ENCODE measurements at places on chromosomes 5 and 9.

GRCh38 chr9:69637193-69637816, 34.9 kb downstream of the APBA1 start:
- no peak for DNase-seq

- DNase-seq: no peak
These were observed 2.6 kb downstream of the ANKRD55 start for GRCh38 chr5:56230576-56230975.

DNA sequence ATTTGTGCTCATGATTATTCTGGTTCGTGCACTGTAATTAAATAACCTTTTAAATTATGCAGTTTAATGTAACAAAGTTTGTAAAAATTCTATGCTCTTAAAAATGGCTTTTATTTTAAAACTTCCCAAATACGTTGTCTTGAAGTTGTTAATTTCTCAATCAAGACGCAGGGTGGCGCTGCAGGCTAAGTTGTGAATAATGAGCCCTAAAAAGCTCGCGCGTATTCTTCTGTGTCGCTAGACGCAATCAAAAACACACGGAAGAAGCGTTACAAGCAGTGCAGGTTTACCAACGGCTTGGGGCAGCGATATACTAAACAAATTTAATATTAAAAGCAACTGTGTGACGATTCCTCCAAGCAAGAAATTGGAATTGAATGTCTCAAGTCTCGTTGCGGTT, at the start of gene PCDHB4:
TSS of gene PCDHB4 (plus strand) at position 256 of the 400 bp plus-strand sequence. CDS start 181 bp downstream, outside the sequence.
- DNase-seq: no peak

DNA sequence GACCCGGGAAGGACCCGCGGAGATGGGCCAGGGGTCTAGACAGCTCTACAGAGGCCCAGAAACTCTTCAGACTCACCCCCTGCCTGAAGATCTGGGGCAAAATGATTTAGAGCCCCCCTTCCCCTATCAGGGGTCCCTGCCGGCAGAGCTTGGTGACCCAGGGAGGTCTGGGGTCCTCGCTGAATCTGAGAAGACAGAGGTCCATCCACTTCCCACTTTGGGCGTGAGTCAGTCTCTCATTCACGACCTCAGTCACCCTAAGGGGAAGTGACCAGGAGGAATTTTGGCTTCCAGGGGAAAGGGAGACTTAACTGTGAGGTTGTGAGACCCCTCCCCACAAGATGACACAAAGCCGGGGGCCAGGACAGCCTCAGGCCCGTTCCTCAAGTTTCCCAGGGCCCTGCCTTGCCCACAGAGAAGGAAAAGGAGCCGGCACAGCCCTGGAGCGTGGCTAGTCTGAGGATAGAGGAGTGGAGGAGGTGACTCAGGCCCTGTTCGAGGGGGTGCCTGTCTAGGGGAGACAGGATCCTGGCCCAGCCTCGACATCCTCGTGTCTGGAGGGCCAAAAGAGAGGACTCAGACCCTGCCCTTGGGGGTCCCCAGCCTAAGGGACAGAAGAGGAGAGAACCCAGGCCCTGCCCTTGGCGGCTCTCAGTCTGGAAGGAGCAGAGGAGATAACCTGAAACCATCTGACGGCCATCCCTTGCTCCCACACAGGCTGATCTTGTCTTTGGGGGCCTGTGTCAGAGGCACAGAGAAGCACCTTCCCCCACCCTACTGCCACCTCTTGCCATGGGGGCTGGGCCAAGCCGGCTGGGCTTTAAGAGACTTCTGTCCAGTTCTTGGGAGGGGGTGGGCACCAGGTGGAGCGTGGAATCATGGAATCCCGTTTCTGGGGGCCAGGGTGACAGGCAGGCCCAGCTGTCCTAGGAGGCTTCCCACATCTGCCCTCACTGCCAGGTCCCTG, 889 bp downstream of the PDLIM4 start:
- DNase-seq: no peak

DNA sequence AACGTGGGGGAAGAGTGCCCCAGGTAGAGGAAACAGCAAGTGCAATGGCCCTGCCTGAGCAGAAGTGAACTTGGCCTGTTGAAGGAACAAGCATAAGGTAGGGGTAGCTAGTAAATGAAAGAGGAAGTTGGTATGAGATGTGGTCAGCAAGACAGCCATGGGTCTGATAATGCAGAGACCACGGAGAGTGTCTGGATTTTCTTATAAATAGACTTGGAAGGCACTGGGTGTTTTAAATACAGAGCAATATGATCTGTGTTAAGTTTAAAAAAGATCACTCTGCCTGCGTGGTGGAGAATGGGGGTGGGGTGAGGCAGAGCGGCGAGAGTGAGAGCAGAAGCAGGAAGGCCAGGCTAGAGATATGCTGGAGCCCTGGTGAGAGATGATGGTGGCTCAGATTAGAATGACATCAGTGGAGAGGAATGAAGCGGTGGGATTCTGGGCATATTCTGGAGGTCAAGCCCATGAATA, 4.2 kb downstream of the ADAM19 start:
- no peak for DNase-seq

DNA sequence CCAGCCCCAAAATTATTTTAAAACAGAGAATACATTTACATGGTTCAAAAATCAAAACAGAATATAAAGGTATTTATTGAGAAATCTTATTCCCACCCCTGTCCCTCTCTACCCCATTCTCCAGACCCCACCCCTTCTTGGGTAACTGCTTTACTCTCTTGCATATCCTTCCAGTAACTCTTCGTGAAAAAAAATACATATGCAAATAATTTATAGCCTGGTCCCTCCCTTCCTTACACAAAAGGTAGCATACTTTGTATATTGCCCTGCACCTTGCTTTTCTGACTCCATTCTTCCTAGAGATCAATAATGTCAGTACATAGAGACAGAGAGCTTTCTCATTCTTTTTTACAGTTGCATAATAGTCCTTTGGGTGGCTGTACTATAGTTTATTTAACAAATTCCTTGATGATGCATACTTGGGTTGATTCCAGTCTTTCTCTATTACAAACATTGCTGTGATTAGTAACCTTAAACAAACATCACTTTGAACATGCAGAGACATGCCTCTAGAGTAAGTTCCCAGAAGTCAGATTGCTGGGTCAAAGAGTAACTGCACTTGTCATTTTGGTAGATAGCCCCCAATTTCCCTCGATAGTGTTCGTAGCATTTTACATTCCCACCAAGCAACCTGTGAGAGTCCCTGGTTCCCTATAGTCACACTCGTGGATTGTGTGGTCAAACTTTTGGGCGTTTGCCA, 47.9 kb downstream of the STOM start:
- peak; percentile 25 for DNase-seq

- no peak for DNase-seq
These were observed 199.3 kb upstream of the PDE4D start for GRCh38 chr5:60092671-60093422.

DNA sequence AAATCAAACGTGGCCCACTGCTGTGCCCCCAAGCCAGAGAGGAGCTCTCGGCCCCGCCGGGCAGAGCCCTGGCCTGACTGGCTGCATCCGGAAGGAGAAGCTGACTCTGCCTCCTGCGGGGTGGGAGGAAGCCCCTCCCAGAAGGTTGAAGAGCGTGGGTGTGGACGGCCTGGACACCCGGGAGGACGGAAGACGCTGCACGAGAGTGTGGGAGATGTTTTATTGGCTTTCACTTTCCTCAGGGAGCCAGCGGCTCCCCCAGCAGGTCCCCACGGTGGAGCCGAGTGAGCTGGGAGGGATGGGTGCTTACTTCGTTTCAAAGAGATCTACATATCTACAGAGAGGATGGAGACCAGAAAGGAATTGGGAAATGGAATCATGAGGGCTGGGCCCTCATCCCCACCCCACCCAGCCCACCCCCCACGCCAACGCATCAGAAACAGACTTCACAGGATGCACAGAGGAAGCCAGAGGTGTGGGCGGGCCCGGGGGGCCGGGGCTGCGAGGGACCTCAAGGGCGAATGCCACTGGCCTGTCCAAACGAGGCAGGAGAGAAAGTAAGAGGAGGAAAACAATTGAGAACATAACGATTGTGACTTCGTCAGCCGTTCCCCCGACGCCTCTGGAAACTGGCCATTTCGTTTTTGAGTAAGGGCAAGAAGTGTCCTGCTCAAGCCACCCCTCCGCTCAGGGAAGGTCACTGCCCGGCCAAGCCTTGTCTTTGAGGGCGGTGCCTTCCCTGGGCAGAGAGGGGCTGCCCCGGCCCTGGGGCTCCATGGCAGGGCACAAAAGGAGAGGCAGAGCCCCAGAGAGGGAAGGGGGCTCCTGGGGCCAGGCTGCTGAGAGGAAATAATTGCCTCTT, 32.1 kb downstream of the FAM163B start:
- DNase-seq: no peak

DNA sequence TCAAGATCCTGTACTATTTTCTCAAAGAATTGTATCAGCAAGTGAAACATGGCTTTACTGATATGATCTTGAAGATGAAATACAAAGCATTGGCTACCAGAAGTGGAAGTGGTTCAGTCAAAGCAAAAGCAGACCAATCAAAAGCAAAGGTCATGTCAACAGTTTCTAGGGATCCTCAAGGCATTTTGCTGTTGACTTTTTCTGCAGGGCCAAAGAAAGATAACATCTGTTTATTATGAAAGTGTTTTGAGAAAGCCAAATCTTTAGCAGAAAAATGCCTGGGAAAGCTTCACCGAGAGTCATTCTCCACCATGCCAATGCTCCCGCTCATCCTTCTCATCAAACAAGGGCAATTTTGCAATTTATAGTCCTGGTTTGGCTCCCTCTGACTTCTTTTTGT, 90.3 kb upstream of the ACO1 start:
- DNase-seq: no peak

DNA sequence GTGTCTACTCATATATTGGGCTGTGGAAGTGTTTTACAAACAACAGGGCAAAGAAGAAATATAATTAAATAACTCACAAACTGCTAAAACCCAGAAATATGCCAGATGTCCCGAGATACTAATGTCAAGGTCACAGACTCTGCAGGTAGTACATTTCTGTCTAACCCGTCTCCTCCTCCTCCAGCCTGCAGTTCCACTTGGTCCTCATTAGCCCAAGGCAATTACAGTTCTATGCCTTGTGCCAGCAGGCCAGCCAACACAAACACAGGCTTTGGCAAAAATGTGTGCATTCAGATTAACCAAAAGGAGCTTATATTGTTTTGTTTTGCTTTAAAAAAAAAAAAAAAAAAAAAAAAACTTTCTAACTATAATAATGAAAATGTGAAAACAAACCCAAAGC, 148.8 kb downstream of the MYO10 start:
- no peak for DNase-seq

DNA sequence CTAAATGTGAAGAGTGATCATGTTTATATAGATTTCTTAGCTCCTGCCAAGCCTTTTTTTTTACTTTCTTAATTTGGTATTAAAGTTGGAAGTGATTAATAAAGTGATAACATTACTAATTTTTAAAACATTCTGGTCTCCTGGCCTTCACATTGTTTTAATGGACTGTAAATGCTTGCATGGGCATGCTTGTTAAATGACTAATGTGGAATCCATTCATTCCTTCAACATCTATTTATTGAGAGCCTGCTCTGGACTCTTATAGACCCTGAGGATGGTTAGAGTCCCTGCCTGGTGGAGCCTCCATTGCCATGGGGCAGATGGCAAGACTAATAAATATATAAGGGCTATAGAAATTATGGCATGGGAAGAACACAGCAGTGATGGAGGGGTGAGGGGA, 103.5 kb downstream of the NTRK2 start:
- no peak for DNase-seq

GRCh38 chr5:1002836-1003235, 5.8 kb upstream of the NKD2 start:
- no peak for DNase-seq
